A673 (cell line): ENCODE measurements at places on chromosomes 12 and 14. TPM values are rescaled to one million over a fixed set of nuclear protein-coding genes. Genes with fewer than 3 reads are reported as not detected.
A peak's percentile ranks its signal among the peaks of the same experiment; 100 is the strongest.

GRCh38 chr12:69694123-69694522, 5.0 kb downstream of the BEST3 start:
- no peak for DNase-seq

DNA sequence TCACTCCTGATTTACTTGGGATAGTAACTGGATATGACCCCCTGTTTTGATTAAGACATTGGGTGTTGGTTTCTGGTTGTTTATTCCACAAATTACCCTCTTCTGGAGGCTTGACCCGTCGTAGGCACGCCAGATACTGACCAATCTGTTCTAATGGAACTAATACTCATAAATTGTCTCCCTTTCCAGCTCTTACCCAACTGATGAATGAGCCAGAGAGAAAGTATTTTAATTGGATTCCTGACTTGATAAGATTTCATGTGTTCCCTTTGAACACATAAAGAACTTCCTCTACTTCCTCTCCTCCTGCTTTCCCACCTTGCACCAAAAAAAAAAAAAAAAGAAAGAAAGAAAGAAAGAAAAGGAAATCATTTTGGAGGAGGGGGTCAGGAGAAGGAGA, 340.9 kb downstream of the PCNX1 start:
- DNase-seq: no peak

DNA sequence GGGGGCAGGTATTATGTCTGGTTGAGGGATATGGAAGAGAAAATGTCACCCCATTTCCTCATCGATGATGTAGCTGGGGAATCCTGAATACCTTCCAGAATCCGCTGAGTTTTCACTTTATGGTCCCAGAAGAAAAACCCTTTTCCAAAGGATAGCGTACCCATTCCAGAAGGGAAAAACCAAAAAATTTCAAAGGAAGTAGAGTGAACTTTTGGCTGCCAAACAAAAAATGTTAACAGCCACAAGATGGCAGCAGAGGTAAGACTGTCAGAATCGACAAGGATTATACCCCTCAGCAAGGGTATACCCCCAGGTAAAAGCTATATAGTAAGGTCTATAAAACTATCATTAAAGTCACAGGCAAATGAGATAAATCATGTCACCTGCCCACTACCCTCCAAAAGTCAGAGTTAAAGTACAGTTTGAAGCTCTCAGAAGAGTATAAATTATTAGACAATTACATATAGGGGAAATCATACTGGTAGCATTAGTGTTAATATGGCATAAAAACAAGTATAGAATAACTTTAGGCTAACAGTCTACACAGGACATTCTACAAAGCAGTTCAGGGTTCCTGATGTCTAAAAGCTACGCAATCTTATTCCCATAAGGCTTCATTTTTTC, 18.0 kb downstream of the ACIN1 start:
- no peak for DNase-seq

DNA sequence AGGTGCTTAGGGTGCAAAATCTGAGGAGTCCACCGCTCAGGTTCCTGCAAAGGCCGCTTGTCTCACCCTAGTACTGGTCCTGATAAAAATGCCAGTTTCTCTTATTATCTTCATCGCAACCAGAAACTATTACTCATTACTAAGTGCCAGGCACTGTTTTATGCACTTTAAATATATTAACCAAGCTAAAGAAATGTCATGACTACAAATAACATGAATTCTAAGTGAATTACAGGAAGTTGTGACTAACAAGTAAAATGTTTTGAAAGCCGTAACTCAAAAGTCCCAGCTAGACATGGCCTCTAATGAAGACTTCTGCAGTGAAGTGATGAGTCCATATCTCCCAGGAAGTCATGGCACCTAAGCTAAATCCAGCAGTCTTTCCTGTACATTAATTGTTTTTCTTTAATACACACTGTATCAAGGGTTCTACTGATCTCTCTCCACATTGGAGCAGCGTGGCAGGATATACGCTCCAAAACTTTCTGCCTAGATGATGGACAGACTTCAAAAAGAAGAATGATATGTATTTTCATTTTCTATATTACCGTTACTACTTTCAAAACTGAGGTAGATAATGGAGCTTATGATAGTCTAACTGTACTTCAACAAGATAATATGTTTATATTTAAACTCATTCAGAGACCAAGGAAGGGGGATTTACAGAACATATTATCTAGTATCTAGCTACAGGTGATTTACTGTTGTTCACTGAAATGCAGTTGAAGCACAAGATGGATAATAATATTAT, 117.3 kb upstream of the ARID2 start:
- peak; percentile 59 for DNase-seq

DNA sequence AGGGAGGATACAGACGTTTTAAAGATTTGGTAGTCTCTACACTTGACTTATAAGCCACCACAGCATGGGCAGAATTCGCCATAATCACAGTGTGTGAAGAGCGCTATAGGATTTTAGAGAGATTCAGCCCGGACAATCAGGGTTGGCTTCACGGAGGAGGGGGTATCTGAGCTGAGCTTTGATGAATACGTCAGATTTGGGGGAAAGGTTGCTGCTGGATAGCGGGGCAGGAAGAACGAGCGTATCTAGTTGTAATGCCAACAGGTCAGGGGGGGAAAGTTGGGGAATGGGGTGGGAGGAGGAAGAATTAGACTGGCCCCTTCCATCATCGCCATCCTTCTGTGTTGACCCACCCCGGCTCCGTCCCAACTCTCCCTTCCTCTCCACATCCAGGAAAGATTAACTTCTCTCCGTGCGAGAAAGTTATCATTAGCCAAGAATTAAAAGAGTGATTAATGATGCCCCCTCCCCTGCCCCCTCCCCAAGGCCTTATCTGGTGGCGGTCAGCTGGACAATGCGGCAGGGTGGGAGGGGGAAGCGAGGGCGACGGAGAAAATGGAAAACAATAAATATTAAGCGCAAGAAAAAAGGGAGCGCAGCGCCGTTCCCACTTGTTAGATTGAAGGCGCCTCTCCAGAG, 13.5 kb upstream of the GPATCH2L start:
- no peak for DNase-seq

Gene PLEKHG7
- total RNA-seq: not detected in 2 replicates

DNA sequence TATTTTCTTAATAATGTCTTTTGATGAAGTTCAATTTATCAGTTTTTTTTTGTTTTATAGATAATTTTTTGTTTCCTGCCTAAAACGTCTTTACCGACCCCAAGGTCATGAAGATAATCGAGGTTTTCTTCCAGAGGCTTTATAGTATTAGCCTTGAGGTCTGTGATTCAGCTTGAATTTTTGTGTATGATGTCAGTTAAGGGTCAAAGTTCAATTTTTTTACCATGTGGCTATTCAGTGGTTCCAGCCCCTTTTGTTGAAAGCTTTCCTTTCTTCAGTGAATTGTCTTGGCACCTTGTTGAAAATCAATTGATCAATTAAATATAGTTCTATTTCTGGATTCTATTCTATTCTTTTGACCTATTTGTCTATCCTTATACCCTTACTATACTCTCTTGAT, 3.2 kb upstream of the MGST1 start:
- no peak for DNase-seq

DNA sequence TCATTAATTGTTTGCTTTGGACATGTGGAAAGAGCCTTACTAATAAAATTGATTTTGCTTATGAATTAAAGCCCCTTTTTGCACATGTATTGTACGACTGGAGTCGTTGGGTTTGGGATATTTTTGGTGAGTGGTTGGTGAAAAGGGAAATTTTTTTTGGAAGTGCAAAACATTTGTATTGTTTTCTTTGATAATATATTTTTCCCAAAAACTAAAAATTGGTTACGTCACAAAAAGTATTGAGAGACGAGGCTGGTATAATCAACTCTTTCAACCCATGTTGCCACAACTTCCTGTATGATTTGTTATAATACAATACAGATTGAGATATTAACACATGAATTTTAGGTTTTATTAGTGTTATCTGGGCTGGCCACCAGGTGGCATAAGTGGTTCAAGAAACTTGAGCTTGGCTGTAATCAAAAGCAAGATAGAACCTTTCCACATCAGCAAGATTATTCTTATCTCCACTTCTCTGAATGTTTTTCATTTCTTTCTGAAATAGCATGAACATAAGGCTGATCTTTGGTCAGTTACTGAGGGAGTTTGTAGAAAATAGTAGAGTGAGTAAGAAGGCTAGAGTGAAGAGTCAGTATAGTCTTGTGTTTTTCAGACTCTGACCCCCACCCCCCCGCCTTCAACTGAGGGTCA, 8.7 kb downstream of the NGDN start:
- peak; percentile 77 for DNase-seq
